ENCODE measurements at places on chromosomes 2 and 18. TPM values are rescaled to one million over a fixed set of nuclear protein-coding genes. Genes with fewer than 3 reads are reported as not detected.

GRCh38 chr2:111689941-111690340 lies 194.1 kb downstream of the ANAPC1 start:
- no peaks in the 10 kb centered on the region for H3K36me3 ChIP-seq
- H3K4me3 ChIP-seq = no peak overlapping the region
- peaks cover 10% of the 10 kb centered on the region for H3K4me1 ChIP-seq

DNA sequence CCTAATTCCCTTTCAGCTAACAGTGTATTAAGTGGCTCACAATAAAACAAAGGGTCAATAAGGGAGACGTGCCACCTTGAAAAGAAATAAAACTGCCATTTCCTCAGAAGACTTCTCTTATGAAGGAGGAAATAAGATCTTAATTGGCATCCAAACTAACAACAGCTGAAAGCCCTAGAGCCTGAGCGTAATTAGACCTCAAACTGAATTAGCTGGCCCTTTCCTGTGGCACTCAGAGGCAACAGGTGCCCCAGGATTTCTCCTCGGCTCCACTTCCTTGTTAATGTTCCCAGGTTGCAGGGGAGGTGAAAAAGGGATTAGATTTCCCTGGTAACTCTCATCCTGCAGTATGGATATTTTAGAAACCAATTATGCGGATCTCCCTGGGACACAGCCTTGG lies 804.3 kb downstream of the DCDC2C start:
- no peak overlapping the region for H3K27ac ChIP-seq
- H3K27me3 ChIP-seq = no peaks in the 10 kb centered on the region
- no peaks in the 10 kb centered on the region for H3K36me3 ChIP-seq
- H3K4me3 ChIP-seq = no peak overlapping the region
- no peak for DNase-seq
- no peaks in the 10 kb centered on the region for H3K4me1 ChIP-seq

GRCh38 chr2:200300065-200300464 lies 6.4 kb upstream of the SPATS2L start:
- no peak for DNase-seq
- H3K4me1 ChIP-seq = no peaks in the 10 kb centered on the region
- H3K27ac ChIP-seq = no peak overlapping the region

- H3K4me3 ChIP-seq = no peak overlapping the region
- H3K4me1 ChIP-seq = no peaks in the 10 kb centered on the region
- no peaks in the 10 kb centered on the region for H3K27me3 ChIP-seq
- no peak for DNase-seq
- no peak overlapping the region for H3K27ac ChIP-seq
Measured at GRCh38 chr2:98588880-98589431, 19.4 kb downstream of the COA5 start.

CHRNG gene
- total RNA-seq = not detected

TFPI gene
- 20.1 TPM for total RNA-seq
